Stimulated activated CD4-positive, alpha-beta T cell treated with anti-CD3 and anti-CD28 coated beads, Interleukin-15, amount 100 ng/mL, for 1 hour (primary cell): ENCODE measurements at places on chromosomes 11 and 22.

GRCh38 chr11:78187366-78188285, 800 bp downstream of the KCTD21 start:
- DNase-seq: no peak

GRCh38 chr22:24102366-24103200, 78.7 kb upstream of the SUSD2 start:
- no peak for DNase-seq

GRCh38 chr22:32584650-32585049, 110.0 kb downstream of the FBXO7 start:
- DNase-seq: no peak

DNA sequence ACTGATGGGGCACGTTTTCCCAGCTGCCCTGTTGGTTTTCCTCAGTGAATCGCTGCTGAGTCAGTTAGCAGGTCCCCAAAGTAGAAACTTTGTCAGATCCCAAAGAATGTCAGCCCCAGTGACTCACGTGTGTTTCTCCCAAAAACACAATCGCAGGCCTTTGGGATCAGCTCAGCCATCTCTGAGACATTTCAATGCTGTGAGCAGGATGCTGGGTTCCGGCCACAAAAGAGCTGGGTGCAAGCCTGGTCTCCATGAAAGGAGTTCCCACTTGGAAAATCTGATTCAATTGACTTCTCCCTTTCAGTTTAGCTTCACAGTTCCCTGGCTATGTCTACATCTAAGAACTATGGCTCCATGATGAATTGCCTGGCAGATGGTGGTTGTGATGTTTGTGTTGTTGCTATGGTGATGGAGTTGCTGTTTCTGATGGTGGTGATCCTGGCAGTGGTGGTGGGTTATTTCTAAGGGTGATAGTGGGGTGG, 28.0 kb downstream of the MYEOV start:
- no peak for DNase-seq

- DNase-seq: no peak
Observed at GRCh38 chr22:29204455-29205183, 1.1 kb upstream of the EMID1 start.

DNA sequence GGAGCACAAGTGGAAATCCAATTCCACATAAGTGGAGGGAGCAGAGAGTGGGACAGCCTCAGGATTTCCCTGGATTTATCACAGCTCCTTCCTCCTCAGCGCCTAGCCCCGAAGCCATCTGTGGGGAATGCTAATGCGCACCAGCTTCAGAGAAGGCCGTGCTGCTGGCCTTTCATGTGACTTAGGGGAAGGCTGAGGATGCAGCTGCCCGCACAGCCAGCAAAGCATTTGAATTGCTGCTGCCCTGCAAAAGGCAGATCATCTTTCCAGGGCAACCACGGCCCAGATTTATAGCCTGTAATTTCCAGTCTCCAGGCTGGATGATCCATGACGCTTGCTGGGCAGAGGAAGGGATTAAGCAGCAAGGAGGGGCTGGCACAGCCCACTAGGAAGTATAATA, 29.9 kb downstream of the SYN3 start:
- no peak for DNase-seq

- DNase-seq: no peak
Observed at GRCh38 chr11:95728790-95729189, 60.8 kb downstream of the FAM76B start.

- DNase-seq: peak; percentile 57
Observed at GRCh38 chr11:118895093-118896039, 11.7 kb downstream of the CXCR5 start.

DNA sequence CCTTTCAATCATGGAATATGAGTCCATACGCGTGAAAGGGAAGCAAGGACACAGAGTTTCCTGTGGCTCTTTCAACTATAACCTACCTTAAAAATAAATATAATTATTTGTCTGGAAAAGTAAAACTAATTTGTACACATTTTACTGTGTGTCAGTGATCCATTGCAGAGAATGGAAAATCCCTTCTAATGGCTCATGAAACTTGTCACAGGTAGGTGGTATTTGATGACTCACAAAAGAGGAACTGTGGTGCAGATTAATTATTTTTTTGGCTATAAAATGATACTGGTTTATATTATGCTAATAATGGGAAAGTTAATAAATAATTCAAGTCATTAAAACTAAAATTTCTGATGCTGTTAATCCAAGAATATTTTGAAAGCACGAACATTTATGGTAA, 792.2 kb downstream of the METTL15 start:
- DNase-seq: no peak

DNA sequence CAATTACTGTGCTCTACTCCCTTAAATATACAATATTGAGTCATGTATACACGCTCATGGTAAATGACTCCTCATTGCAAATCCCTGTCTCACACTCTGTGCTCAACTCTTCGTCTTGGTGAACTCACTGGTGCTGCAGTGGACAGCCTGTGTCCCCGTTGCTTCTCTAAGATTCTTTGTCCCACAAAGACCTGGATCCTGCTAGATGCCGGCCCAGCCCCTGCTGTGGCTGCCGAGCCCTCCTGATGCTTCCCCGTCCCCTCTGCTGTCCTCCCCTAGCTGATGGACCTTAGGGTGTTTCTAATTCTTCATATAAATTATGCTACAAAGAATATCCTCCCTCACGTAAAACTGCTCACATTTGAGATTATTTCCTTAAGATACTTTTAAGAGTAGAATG, 5.5 kb downstream of the APOL2 start:
- no peak for DNase-seq

GRCh38 chr11:19756675-19757475, 44.2 kb downstream of the NAV2 start:
- DNase-seq: no peak

- no peak for DNase-seq
Observed at GRCh38 chr22:19824212-19824925, 30.3 kb downstream of the GNB1L start.

GRCh38 chr11:8199676-8200075, 30.9 kb upstream of the RIC3 start:
- DNase-seq: no peak

- no peak for DNase-seq
Observed at GRCh38 chr11:71112454-71112853, 139.9 kb downstream of the SHANK2 start.

- DNase-seq: no peak
Observed at GRCh38 chr11:33944693-33945424, 53.0 kb upstream of the LMO2 start.

DNA sequence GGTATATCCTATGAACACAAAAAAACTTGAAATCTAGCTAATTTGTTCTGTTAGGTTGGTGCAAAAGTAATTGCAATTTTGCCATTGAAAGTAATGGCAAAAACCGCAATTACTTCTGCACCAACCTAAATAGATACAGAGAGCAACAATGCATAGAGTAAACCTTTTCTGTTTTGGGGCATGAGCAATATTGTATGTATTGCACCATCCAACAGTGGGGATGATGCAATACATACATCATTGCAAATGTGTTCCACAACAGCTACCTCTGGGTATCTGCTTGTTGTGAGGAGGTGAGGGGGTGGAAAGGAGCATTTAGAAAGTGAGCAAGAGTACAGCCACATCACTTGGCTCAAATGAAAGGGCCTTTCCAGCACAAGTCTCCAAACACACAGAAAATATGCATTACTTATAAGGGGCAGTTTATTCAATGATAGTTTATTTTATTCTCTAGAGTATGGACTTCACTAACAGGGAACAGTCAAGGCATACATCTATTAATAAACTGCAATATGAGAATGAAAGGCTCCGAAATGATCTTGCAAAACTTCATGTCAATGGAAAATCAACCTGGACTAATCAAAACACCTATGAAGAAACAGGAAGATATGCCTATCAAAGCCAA, 77.3 kb downstream of the DEUP1 start:
- no peak for DNase-seq

- DNase-seq: no peak
Observed at GRCh38 chr11:83087035-83087434, 15.3 kb upstream of the RAB30 start.

- no peak for DNase-seq
Observed at GRCh38 chr22:50686794-50687193, 14.2 kb downstream of the SHANK3 start.

DNA sequence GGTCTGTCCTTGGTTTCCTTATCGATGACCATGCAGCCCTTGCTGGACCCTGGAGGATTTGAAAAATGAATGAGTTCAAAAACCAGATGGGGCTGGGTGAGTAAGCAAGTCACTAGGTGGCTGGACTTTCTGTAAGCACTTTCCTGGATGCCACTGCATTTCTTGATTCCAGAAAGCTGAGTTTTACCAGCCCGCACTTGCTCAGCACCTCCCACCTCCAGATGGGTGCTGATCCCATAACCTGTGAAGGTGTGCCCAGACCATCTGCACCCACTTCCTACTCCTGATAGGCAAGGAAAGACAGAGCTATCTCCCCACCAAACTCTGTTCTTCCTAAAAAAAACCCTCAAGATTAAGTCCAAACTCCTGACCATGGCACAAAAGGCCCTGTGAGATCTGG, 21.1 kb downstream of the ASCC2 start:
- no peak for DNase-seq

DNA sequence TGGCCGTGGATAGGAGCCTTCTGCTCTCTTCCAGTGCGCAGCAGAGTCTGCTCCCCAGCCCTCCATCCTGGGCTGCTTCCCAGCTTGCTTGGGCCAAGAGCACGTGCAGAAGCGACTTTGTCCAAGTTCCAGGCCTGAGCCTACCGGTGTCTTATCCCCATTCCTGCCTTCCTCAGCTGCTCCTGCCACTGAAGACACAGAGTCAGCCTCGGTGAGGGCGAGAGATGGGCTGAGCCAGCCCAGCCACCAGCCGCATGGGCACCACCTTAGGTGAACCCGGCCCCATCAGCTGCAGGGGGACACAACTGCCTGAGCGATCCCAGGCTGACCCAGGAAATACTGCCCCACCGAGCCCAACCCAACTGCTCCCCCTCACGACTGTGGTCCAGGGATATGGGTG, 847.8 kb downstream of the TBC1D22A start:
- DNase-seq: no peak

DNA sequence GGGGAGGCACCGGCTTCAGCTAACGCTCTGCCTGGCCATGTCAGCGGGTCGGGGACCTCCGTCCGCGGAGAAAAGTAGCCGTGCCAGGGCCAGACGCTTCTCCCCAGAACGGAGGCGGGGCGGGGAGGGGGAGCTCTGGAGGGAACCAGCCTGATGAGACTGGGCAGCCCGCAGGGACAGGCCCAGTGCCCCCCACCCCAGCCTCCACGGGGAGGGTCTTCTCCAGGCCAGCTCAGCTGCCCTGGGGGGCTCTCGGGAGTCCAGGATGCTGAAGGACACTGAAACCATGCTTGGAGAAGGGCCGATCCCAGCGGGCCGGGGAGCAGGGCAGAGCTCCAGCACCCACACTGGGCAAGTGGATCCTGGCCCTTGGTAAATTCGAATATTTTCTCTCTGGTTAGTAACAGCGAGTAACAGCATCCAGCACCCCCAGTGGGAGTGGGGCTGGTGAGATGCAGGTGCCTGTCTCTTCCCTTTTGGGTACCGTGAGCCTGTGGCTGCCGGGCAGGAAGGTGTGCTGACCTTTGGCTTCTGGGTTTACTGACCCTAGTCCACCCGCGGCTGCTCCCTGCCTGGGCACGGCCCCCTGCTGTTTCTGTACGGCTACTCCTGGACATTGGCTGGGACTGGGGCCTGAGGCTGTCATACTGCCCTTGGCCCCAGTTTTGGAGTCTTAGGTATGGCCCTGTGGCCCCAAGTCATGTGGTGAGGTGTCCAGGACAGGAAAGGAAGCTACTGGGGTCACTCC, 35.8 kb downstream of the GRAMD4 start:
- no peak for DNase-seq

DNA sequence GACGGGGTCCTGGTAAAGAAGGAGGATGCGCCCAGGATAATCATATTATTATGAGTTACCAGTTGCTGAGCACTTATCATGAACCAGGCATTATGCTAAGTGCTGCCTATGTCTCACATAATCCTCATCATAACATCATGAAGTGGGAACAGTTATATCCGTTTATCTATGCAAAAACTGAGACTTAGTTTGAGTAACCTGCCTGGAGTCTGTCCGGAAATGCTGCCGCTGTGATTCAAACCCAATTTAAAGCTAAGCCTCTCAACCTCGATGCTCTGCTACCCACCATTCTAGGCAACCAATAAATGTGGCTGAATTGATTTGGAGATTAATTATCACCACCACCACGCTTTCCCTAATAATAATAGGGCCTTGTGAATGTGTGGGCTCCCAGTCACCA, 111.5 kb upstream of the CLMP start:
- DNase-seq: no peak

DNA sequence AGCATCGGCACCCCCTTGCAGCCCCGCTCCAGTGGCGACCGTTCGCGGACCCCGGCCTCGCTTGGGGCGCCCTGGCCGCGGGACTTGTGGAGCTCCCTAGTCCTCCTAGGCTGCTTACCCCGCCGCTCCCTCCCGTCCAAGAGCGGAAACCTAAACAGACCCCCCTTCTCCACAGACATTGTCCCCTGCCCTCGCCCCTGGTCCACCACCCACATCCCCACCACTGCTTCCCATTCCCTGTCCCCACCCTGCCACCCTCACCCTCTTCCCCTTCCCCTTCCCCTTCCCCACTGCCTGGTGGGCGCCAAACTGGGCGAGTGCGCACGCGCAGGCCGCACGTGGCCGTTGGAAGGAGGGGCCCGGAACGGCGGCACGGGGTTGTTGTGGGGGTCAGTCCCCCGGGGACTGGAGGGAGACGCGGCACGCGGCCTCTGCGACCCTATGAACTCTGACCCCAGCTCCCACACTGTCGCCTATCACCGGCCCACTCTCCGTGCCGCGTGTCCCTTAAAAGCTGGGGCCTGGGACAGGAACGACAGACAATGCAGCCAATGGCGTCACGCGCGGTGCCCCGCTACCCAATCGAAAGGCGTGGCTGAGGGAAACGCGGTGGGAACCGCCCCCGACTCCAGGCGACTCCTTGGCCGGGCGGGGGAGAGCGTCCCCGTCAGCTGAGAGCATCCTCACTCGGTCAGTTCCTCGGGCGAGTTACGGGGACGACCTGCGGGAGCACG, at the start of gene SNX32:
Gene SNX32, plus strand, starts transcription at position 667 of the 734 bp plus-strand sequence. CDS start 103 bp downstream, outside the sequence.
- peak; percentile 89 for DNase-seq

- no peak for DNase-seq
Observed at GRCh38 chr22:39725351-39726035, 154.9 kb downstream of the CACNA1I start.

- no peak for DNase-seq
Observed at GRCh38 chr11:119906376-119906775, 177.4 kb upstream of the NECTIN1 start.

- no peak for DNase-seq
Observed at GRCh38 chr11:15178214-15178613, 63.5 kb downstream of the INSC start.

DNA sequence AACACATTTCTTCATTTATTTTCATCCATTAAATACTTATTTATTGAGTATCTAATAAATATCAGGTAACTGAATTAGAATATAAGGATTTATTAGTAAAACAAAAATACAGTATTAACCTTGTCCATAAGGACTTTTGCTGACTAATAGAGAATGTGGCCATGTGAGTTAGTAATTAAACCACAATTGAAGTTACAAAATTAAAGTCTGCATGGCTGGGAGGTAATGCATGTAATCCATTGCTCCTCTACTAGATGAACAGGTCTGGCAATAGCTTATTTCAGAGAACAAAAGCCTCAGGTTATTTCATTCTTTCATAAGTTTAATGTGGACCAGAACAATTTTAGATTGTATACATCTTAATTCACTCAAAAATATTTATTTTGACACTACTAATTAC, 9.9 kb upstream of the CARD18 start:
- DNase-seq: no peak

GRCh38 chr11:45935349-45936064, 13.1 kb downstream of the LARGE2 start:
- no peak for DNase-seq
